ENCODE measurements at places on chromosomes 3 and 15. TPM values are rescaled to one million over a fixed set of nuclear protein-coding genes. Genes with fewer than 3 reads are reported as not detected.

DNA sequence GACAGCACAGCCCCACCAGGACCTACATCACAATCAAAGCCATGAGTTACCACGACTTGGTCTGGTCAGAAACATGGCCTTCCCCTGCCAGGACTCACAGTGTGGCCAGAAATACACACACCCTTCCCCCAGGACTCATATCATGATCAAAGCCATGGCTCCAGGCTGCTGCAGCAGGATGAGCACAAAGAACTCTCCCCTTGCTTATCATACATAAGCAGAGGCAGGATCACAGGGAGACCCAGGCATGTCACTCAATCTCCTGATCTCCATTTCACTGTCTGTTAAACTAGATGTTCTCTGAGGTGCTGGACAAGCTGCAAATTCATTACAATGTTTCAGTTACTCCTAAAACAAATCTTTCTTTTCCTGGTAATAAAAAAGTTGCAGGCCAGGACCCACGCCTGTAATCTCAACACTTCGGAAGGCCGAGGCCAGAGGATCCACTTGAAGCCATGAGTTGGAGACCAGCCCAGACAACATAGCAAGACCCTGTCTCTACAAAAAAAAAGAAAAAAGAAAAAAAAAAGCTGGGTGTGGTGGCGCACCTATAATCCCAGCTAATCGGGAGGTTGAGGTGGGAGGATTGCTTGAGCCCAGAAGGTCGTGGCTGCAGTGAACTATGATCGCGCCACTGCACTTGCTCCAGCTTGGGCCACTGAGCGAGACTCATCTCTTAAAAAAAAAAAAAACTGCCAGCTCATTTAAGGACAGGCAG lies 1.2 kb downstream of the PFKFB4 start:
- peak; percentile 15 for DNase-seq
- H3K36me3 ChIP-seq, result no peaks in the 10 kb centered on the region
- H3K4me1 ChIP-seq, result peaks cover 45% of the 10 kb centered on the region
- no peaks in the 10 kb centered on the region for H3K27me3 ChIP-seq
- H3K4me3 ChIP-seq, result peak overlapping the region; percentile 66

DNA sequence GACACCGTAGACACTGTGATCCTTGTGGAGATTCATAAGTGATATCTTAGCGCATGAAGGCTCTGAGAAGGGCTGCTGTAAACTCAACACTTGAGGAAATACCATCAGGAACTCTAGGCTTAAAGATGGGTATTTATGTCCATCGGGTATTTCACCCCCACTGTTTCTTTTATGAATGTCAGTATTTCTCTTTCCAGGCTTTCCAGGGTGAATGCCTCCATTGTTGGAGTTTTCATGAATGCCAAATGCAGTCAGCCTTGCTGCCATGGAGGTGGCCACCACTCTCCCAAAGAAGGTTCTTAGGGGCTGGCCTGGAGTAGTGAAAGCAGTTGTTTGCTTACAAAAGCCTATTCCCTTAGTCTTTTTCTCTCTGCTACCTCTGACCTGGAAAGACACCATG lies 259.2 kb downstream of the SLCO3A1 start:
- no peaks in the 10 kb centered on the region for H3K36me3 ChIP-seq
- no peak overlapping the region for H3K4me3 ChIP-seq
- H3K27ac ChIP-seq, result no peak overlapping the region
- no peak for DNase-seq
- H3K4me1 ChIP-seq, result no peaks in the 10 kb centered on the region

- no peak overlapping the region for H3K27ac ChIP-seq
- H3K36me3 ChIP-seq, result no peaks in the 10 kb centered on the region
- H3K27me3 ChIP-seq, result no peaks in the 10 kb centered on the region
Observed at GRCh38 chr15:27563765-27564370, 535.2 kb downstream of the OCA2 start.

EPHB3 gene
- 11.6 TPM for total RNA-seq

GRCh38 chr3:132659000-132659364 lies 627 bp downstream of the ACAD11 start:
- H3K4me1 ChIP-seq, result peaks cover 16% of the 10 kb centered on the region
- no peaks in the 10 kb centered on the region for H3K27me3 ChIP-seq
- no peaks in the 10 kb centered on the region for H3K36me3 ChIP-seq
- peak overlapping the region; percentile 82 for H3K27ac ChIP-seq
- peak overlapping the region; percentile 88 for H3K4me3 ChIP-seq

LHFPL4 gene
- 0.35 TPM for total RNA-seq

DNA sequence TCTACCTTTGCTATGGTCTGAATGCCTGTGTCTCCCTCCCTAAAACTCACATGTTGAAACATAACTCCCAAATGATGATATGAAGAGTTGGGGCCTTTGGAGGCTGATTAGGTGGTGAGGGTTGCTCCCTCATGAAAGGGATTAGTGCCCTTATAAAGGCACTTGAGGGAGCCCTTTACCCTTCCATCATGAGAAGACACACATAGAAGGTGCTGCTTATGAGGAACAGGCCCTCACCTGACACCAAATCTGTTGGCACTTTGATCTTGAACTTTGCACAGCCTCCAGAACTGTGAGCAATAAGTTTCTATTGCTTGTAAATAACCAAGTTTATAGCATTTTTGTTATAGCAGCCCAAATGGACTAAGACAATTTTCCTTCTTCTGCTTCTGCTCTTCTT lies 76.2 kb upstream of the ADAMTS9 start:
- H3K27me3 ChIP-seq, result no peaks in the 10 kb centered on the region
- DNase-seq, result no peak
- H3K4me1 ChIP-seq, result no peaks in the 10 kb centered on the region
- H3K4me3 ChIP-seq, result no peak overlapping the region

DNA sequence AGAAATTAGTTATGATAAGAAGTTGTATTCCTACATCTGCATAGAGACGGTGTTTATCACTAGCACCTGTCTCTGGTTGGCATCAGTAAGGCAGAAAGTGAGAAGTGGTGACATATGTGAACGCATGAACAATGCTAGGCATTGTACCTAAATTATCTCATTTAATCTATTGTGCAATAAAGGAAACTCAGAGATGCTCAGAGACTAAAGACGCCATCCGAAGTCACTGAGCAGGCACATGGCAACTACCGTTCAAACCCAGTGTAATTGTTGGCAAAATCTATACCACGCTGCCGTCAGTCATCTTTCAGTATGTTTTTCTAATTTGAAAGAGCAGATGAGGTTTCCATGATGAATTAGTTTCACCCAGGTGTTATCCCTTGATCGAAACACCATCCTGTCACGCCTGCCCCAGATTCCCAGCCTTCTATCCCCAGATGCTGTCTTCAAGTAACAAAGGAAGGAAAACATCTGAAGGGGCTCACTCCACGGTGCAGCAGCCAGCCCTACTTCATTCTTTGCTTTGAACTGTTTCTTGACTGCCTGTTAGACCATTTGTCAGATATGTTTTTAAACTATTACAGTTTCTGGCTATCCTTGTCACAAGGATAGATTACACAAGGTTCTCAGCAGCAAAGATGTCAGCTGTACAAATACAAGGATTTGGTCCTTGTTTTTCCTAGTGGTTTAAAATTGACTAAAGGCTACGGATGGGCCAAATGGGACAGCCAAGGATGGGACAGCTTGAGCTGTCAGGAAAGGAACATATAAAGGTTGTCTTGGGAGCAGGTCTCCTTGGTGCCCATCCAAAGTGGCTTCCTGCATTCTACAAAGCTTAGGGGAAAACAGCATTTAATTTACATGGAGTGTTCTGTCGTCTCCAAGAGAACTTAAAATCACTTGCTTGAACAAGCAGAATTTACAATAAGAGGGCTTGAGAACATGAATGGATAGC lies 99.1 kb downstream of the TMEM108 start:
- no peaks in the 10 kb centered on the region for H3K27me3 ChIP-seq
- H3K36me3 ChIP-seq, result no peaks in the 10 kb centered on the region
- H3K4me1 ChIP-seq, result no peaks in the 10 kb centered on the region
- DNase-seq, result no peak
- H3K4me3 ChIP-seq, result no peak overlapping the region
- no peak overlapping the region for H3K27ac ChIP-seq

- H3K4me1 ChIP-seq, result no peaks in the 10 kb centered on the region
- no peaks in the 10 kb centered on the region for H3K27me3 ChIP-seq
- peaks cover 5% of the 10 kb centered on the region for H3K36me3 ChIP-seq
- no peak for DNase-seq
- H3K27ac ChIP-seq, result no peak overlapping the region
Observed at GRCh38 chr3:58398669-58399333, 34.8 kb downstream of the PDHB start.

- H3K27ac ChIP-seq, result no peak overlapping the region
Observed at GRCh38 chr3:60708191-60708975, 542.9 kb downstream of the FHIT start.

- no peaks in the 10 kb centered on the region for H3K4me1 ChIP-seq
- DNase-seq, result no peak
- no peak overlapping the region for H3K27ac ChIP-seq
- no peaks in the 10 kb centered on the region for H3K36me3 ChIP-seq
Observed at GRCh38 chr15:68210821-68211655, 5.9 kb upstream of the CALML4 start.

CEP19 gene
- 0.23 TPM for total RNA-seq

CFAP100 gene
- total RNA-seq, result not detected

TMC3 gene
- total RNA-seq, result not detected

GRCh38 chr3:64878362-64878761 lies 190.6 kb upstream of the ADAMTS9 start:
- H3K27me3 ChIP-seq, result no peaks in the 10 kb centered on the region
- H3K4me3 ChIP-seq, result no peak overlapping the region
- H3K36me3 ChIP-seq, result no peaks in the 10 kb centered on the region

GRCh38 chr15:31031471-31032067 lies 40.1 kb upstream of the MTMR10 start:
- H3K4me3 ChIP-seq, result no peak overlapping the region
- no peak for DNase-seq
- H3K27ac ChIP-seq, result no peak overlapping the region
- no peaks in the 10 kb centered on the region for H3K4me1 ChIP-seq
- H3K27me3 ChIP-seq, result no peaks in the 10 kb centered on the region

GRCh38 chr3:13483988-13484695 lies 4.0 kb downstream of the HDAC11 start:
- peaks cover 39% of the 10 kb centered on the region for H3K4me1 ChIP-seq
- H3K36me3 ChIP-seq, result no peaks in the 10 kb centered on the region
- no peak overlapping the region for H3K4me3 ChIP-seq
- no peaks in the 10 kb centered on the region for H3K27me3 ChIP-seq
- peak overlapping the region; percentile 61 for H3K27ac ChIP-seq

HYKK gene
- total RNA-seq, result 3.0 TPM
